ENCODE measurements at places on chromosomes 11 and 22.
A peak's percentile ranks its signal among the peaks of the same experiment; 100 is the strongest.

GRCh38 chr11:100397401-100397800 is 289.7 kb upstream of the ARHGAP42 start:
- no peak for DNase-seq

GRCh38 chr11:128509621-128510389 is 77.6 kb downstream of the ETS1 start:
- DNase-seq, result no peak

DNA sequence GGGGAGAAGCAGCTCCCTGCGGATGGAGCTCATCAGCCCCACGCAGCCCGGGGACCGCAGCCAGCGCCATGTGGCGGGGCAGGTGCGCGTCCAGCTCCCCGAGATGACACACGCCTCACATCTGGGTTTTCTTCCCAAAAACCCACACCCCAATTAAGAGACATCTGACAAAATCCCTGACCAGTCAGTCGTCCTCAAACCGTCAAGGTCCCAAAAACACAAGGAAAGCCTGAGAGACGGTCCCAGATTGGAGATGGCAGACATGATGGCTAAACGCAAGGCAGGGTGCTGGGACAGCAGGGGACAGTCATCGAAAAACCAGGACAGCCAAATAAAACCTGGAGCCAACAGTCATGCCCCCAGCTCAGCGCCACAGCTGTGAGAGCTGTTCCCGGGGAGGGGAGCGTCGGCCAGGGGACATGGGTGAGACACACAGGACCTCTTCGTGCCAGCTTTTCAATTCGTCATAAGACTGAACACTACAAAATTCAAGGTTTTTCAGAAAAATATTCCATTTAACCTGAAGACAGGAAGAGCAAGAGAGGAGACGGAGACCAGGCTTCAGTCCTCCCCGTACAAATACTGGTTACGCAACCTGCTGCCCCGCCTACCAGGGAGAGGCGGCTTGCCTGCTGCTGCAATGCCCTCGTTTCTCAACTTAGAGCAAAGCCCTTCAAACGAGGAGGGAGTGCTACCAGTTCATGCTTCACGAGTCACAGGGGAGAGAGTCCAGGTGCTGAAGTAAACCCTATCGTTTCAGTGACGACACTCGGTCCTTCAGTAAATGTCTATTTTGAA is 10.5 kb downstream of the TOLLIP start:
- DNase-seq, result peak; percentile 49

- DNase-seq, result no peak
Observed at GRCh38 chr11:12731841-12732336, 57.7 kb downstream of the TEAD1 start.

GRCh38 chr11:23897453-23898286 is 599.2 kb upstream of the LUZP2 start:
- no peak for DNase-seq

All from caudate nucleus (tissue), 63 donors.